ENCODE measurements at places on chromosomes 13 and 19. TPM values are rescaled to one million over a fixed set of nuclear protein-coding genes. Genes with fewer than 3 reads are reported as not detected.

DNA sequence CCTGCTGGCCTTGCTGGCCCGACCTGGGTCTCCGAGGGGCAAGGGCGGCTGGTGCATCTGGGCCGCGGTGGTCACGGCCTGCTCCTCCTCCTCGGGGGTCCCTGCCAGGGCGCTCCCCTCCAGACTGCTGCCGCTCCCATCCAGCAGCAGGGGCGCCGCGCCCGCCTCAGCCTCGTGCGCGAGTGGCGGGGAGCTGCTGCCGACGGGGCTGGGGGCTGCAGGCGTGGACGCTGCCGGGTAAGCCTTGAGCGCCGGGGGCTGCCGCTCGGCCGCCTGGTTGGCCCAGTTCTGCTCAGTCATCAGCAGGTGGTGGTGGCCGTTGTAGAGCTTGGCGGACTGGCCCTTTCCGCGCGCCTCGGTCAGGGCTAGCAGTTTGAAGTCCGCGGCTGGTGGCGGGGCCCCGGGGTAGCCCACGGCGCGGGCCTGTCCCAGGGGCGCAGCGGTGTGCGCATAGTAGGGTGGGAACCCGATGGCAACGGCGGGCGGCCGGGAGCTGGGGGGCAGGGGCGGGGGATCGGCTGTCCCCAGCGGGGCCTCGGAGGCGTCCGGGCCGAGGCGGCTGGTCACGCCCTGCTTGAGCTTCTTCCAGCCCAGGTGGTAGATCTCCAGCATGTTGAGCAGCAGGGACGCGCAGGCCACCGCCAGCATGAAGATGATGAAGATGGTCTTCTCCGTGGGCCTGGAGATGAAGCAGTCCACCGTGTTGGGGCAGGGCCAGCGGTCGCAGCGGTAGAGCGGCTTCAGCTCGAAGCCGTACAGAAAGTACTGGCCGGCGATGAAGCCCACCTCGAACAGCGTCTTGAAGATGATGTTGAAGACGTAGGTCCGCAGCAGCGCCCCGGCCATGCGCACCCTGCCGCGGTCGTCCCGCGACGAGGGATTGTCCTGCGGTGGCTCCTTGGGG lies 18.6 kb downstream of the GJA3 start:
- no peak for DNase-seq

Gene ZNF776
- 36.5 TPM for polyA plus RNA-seq

DNA sequence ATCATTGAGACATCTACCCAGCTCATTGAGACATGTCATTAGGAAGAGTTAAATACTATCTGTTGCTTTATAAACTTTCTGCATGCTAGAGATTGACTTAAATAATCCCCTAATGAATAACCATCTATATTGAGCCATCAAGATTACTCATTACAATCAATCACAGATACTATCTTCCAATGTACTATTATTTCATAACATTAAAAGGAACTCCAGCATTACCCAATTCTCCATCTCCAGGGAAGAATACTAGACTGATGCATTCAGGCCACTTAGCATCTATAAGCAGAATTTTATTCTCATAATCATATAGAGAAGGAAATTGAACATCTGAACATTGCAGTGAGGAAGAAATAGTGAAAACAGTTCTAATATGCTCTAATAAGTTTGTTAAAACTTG lies 8.0 kb downstream of the EPSTI1 start:
- DNase-seq, result no peak

DNA sequence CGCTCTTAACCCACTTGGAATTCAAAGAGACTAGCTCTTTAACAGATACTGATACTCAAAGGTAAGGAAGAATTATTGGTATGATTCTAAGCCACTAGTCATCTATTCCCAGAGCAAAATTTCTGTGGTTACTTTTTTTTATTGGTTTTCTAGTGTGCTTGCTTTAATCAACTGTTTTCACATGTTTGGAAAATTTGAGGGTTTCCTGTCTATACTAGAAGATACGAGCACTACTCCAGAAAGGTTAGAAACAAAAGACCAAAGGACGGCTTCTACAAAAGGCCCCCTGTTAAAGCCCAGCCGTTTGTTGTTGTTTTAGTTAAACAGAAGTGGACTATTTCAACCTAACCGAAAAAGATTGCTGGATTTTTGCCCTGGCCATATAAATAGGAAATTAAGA lies 18.5 kb upstream of the LPAR6 start:
- no peak for DNase-seq

DNA sequence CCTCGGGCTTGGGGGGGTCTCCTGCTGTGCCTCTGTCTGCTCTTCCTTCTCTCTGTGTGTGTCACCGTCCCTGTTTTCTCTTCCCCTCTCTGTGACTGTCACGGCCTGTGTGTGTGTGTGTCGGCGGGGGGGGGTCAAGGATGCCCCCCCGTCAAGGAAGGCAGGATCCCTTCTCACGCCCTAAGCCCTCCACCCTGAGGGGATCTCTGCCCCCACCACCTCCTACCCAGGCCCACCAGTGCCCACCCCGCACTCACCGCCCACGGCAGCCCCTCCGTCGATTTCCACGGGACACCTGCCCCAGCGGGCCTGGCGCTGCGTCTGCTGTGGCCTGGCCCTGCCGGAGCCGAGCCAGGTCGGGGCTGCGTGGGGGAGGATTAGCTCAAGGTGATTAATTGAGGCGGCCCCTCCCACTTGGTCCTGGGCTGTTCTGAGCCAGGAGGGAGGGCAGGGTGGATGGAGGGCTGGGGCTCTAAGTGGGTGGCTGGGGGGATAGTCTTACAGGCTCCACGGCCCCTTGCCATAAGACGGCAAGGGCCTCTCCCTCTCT lies at the start of gene RAX2:
Gene RAX2, minus strand, starts transcription at position 323 of the 550 bp plus-strand sequence. CDS start 486 bp downstream, outside the sequence.
- DNase-seq, result no peak

DNA sequence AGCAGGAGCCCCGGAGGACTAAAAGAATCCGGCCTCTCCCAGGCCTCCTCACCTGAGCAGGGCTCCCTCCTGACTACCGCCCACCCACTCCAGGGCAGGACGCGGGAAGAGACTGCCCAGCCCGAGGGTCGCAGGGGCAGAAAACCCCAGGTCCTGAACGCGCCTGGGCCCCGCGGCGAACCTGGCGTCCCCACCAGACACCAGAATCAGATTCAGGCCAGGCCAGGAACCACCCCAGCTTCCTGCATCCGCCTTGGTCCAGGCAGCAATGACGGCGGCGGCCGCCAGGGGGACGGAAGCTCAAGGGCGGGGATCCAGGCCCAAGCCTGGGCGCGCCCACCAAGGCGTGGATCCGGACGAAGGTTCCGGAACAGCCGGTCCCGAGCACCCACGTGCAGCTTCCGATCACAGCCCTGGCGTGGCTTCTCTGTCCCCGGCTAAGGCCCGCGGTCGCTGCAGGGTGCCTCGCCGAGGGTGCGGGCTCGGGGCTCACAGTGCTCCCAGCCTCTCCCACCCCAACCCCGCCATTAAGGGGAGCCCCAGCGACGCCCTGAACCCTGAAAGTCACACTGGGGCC lies 3.6 kb downstream of the LGALS7 start:
- DNase-seq, result peak; percentile 54

DNA sequence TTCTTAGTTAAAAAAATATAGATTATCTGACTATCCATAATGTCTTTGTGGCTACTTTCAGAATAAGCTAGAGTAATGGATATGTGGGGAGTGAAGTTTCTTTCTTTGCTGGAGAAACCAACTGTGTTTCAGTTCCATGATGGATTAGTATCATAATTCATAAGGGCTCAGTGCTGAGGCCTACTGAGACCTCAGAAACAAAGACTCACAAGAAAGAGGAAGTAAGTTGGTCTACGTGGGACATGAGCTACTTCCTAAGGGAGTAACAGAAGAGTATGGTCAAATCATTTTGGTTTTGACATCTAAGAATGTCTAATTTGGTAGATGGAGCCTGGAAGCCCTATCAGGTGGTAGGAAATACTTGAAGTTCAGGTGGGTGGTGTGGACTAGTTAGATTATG lies 99.0 kb upstream of the HTR2A start:
- no peak for DNase-seq

GRCh38 chr19:28726533-28727479 lies 486.1 kb downstream of the UQCRFS1 start:
- no peak for DNase-seq

Gene CD37
- 30.2 TPM for polyA plus RNA-seq

GRCh38 chr13:41458187-41458760 lies 924 bp downstream of the RGCC start:
- no peak for DNase-seq

Gene ZNF835
- polyA plus RNA-seq, result 4.9 TPM

Gene SHD
- 5.7 TPM for polyA plus RNA-seq

GRCh38 chr19:36508325-36508724 lies 19.0 kb upstream of the ZNF566 start:
- DNase-seq, result no peak

Gene ZNF534
- 0.66 TPM for polyA plus RNA-seq

GRCh38 chr13:46884531-46884930 lies 12.3 kb downstream of the HTR2A start:
- DNase-seq, result no peak

GRCh38 chr13:28792992-28793391 lies 27.1 kb upstream of the MTUS2 start:
- DNase-seq, result no peak

DNA sequence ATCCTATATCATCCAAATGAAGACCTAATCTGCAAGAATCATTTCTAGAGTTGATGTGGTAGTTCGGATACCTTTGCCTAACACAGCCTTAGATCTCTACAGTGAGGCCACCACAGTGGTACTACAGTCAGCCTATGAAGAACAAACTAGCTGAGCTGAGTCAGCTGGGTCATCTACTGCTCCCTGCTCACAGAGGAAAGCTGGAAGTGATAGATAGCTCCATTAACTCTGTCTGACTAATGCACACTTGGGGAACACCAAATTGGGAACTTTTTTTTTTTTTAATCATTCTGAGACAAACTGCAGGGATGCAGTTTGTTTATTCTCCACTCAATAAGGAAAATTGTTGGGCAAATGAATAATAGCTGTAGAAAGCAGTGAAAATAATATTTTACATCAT lies 1160.6 kb downstream of the PCDH9 start:
- DNase-seq, result no peak

DNA sequence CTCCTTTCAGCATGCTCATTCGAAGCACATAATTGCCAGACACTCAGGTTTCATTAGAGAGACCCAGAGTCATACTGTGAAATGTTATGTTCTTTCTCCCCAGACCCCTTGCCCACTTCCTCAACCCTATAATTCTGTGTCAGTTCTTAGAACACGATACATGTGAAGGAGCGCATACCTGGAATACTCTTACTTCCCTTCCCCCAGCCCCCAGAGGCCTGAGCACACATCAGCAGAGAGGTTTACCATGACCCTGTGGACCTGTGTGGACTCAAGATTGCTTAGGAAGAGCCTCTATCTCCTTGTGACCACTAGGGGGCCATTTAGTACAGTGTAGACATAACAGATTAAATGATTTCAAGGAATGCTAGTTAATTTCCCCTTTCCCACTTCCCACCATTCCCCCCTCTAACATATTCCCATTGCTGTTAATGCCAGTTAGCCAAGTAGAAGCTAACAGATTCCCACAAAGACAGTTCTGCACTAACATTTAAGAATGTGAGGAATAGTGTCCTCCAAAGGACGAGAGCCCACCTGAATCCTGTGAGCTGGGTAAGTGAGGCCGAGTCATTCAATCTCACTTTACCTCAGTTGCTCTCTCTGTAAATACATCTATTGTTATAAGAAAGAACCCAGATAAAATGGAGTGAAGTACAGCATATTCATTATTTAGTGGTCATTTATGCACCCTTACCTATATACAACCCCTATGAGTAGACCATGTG lies 154.2 kb upstream of the MAB21L1 start:
- DNase-seq, result peak; percentile 11

GRCh38 chr19:35247526-35248309 lies 1.1 kb upstream of the LSR start:
- peak; percentile 71 for DNase-seq

DNA sequence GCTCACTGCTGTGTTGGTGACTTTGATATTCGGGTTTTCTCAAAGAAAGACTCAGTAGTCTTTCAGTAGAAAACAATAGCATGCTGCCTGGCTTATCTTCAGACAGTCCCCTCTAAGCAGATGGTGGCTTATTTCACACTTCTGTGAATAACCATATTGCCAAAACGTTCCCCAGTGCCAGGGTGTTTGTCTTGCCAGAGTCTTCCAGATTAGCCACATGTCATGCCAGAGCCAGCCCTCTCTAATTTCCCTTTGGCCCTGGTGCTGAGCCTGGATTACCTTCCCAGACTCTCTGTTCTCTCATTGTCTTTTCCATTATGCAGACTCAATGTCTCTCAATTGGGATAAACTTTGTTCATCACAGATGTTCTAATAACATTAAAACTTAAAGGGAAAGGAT lies 488.0 kb upstream of the ATXN8OS start:
- no peak for DNase-seq

GRCh38 chr13:99214232-99214631 lies 13.6 kb downstream of the UBAC2 start:
- DNase-seq, result no peak

Gene SIGLEC12
- polyA plus RNA-seq, result not detected

- no peak for DNase-seq
Measured at GRCh38 chr19:16041991-16042386, 34.3 kb upstream of the TPM4 start.

GRCh38 chr19:3699741-3700241 lies 477 bp downstream of the PIP5K1C start:
- no peak for DNase-seq

Gene PGLYRP2
- polyA plus RNA-seq, result not detected

Gene C1QTNF9
- polyA plus RNA-seq, result 0.43 TPM

Gene ZNF837
- polyA plus RNA-seq, result 5.0 TPM

Gene TPP2
- 50.1 TPM for polyA plus RNA-seq

- DNase-seq, result no peak
Measured at GRCh38 chr13:34103854-34104253, 285.9 kb downstream of the RFC3 start.

- DNase-seq, result no peak
Measured at GRCh38 chr19:47032171-47032811, 12.7 kb downstream of the NPAS1 start.

DNA sequence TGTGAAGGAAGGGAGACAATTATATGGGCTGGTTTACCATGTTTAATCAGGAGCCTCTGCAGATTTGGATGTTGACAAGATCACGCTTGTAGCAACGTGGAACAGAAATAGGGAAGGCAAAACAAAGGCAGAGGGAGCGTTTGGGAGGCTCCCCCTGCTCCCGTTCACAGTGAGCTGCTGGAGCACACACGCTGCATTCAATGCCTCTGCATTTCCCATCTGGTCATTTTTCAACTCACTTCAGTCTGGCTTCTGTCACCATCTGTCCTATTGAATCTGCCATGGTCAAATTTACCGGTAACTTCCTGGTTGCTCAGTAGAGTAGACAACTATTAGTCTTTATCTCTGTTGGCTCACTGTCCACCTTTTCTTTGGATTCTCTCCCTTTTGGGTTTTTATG lies 91.0 kb downstream of the NHLRC3 start:
- DNase-seq, result no peak

GRCh38 chr13:58583966-58584365 lies 952.4 kb downstream of the PCDH17 start:
- DNase-seq, result no peak

Gene SLC15A1
- polyA plus RNA-seq, result 12.8 TPM

DNA sequence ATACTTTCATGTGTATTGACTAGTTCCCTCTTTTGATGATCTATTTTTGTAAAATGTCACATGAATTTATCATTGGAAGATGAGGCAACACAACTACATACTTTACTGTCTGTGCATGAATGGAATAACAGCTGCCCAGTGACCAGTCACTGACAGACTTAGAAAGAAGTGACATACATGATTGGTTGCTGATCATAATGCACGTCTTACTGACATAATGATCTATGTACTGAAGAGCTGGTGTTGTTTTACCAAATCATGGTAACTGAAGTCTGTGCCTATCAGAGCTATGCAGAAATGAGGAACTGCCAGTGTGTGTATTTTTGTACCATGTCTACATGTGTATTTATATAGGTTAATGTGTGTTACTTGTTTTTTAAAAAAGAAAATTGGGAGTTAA lies 26.5 kb downstream of the GPR18 start:
- DNase-seq, result no peak

Gene GFY
- not detected for polyA plus RNA-seq

Data from left renal pelvis (tissue), 4 donors.